ENCODE measurements at places on chromosomes 1 and 21. TPM values are rescaled to one million over a fixed set of nuclear protein-coding genes. Genes with fewer than 3 reads are reported as not detected.

PEAR1 gene
- 4.6 TPM for total RNA-seq

DNA sequence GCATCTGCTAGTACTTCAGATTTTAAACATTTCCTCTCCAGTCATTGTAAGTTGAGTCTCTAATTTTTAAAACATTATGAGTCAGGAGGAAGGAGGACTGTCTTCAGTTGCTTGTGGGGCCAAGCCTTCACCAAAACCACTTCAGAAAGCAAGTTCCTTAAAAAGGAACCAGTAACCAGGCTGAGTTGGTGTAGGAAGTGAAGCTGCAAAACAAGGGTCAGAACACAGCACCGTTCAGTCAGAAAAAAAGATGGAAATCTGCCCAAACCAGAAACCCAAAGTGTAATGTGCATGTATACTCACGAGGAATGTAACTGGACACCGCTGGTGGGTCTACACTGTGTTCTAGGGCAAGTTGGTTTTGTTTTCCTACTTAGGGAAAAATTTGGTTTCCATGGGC, 402.1 kb downstream of the SETD4 start:
- no peak for DNase-seq

- DNase-seq, result no peak
Observed at GRCh38 chr21:41825216-41825615, 53.9 kb downstream of the PRDM15 start.

DNA sequence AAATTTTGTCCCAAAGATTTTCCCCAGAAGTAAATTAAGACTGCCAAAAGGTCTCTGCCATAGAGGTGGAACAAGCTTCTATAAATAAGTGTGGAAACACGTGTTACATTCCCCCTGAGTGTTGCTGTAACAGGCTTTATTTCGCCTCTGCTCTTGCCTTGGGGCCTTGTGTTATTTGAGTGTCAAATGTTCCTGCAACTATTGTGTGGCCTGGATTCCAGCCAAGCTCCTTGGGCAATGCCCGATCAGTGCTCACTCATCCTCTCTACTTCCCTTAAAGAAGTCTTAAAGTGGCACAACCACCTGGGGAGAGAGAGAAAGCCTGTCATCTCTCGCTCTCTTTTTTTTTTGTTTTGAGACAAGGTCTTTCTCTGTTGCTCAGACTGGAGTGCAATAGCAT, 156.7 kb downstream of the NR5A2 start:
- DNase-seq, result peak; percentile 41

- no peak for DNase-seq
Observed at GRCh38 chr21:31801551-31802219, 69.8 kb upstream of the SCAF4 start.

DNA sequence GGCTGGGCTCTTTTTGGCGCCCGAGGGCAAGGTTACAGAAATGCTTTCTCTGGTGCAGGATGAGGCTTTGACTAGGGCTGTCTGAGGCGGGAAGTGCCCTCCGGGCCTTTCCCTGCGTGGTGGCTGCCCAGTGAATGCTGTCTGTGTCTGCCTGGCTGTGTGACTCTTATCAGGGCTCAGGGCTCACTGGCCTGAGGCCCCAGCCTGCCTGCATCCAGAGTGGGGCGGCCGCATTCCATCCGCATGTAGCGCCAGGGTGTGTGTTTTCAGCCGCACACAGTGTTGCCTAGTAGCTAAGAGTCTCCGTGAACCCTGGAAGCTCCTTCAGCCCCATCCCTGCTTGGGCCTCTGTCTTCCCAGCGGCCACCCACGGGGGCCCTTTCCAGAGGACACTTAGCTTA, 59.1 kb downstream of the FAAP20 start:
- no peak for DNase-seq

DNA sequence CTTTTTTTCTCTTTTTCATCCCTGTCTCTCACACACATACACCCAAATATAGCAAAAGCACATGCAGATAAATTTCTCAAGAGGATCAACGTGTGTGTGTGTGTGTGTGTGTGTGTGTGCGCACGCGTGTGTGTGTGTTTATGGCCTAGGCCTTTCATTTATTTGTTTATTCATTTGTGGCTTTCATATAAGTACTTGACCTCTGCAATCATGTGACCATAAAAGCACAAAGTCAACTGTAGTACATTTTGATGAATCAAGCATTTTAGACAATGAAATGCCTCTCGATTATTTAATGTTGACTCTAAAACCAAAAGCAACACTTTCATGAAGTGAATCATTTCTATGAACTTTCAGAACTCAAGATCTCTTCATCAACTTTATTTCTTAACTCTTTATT, 194.1 kb upstream of the ADGRL2 start:
- no peak for DNase-seq

DNA sequence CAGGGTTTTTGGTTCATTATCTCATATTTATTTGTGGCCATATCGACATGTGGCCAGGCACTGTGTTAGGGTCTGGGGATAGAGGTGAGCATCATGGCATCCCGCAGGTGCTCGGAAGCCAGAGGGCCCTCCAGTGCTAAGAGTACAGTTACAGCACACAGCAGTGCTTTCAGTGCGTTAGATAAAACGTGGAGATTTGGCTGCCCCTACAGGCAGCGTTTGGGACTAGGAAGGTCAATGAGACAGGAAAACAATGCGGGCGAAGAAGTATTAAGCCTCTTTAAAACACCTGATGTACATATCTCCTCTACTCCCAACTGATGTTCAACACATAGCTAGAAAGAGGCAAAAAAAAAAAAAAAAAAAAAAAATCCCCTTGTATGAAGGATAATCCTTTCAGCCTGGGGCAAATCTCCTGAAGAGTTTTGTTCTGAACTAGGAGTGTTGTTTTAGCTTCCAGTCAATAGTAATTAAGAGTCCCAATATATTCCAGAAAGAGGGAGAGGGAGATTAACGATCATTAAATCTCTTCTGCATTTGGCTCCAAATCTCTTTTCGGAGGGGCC, 80.1 kb downstream of the CAPZB start:
- DNase-seq, result no peak

DNA sequence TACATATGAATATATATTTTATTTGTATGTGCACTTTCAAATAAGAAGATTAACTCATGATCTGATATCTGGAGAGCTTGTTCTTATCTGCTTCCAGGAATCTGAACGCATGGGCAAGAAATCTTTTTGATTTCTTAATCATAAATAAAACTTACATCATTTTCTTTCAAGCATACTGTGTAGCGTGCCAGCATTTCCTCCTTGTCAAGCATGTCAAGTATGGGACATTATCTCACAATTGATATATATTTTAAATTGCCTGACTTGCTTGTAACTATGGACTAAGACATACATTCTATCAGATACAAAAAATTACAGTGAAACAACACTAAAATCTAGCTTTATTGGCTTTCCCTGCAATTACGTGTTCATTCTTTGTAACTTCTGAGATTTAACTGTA, 1128.2 kb downstream of the PLA2G4A start:
- DNase-seq, result no peak

DNA sequence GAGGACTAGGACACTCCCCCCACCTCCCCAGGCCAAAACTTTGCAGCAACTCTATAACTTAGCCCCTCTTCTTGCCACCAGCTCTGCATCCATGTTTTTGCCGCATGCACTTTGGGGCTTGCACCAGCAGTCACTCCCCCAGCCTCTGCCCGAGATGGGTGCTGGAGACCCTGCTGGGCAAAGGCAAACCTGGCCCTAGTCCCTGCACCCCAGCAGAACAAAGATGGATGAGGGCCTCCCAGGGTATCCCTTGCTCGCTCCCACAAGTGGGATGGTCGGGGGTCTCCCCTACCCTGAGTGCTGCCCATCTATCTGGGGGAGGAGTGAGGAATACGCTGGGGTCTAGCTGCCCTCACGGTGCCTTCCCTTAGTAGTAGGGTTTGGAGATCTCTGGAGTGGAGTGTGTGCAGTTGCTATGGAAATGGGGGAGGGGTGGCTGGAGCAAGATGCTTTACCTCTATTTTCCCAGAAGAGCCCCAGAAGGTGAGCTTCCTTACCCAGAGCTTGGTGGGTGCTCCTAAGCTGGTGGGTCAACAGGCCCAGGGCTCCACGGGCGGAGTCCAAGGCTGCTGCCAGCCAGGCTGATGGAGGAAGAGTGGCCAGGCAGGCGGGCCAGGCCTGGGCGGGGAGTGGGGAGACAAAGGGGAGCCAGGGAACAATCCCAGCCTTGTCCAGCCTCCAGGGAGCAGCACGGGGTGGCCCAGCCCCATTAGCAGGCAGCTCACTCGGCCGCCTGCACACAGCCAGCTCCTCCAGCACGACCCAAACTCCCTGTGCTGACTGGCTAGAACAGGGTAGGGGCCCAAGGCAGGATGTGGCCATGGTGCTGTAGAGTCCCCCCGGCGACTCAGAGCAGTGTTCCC, at the start of gene PAQR6:
Gene PAQR6 (minus strand): TSS at position 597 of the 863 bp plus-strand sequence. CDS start 1,325 bp downstream, outside the sequence.
- no peak for DNase-seq

CD58 gene
- 54.4 TPM for total RNA-seq

PPM1J gene
- 4.8 TPM for total RNA-seq

RIIAD1 gene
- total RNA-seq, result not detected

GRCh38 chr1:231936983-231937775, 310.6 kb downstream of the DISC1 start:
- DNase-seq, result no peak

RHOU gene
- total RNA-seq, result 0.27 TPM

LRRC8D gene
- 11.1 TPM for total RNA-seq

RAD54L gene
- 1.9 TPM for total RNA-seq

DNA sequence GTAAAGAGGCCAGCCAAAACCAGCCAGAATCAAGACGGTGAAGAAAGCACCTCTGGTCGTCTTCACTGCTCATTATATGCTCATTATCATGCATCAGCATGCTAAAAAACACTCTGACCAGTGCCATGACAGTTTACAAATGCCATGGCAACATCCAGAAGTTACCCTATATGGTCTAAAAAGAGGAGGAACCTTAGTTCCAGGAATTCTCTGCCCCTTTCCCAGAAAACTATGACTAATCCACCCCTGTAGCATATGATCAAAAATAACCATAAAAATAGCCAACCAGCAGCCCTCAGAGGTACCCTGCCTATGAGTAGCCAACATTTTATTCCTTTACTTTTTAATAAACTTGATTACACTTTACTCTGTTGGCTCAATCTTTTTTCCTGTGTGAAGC, 34.2 kb upstream of the PBX1 start:
- DNase-seq, result no peak

DNA sequence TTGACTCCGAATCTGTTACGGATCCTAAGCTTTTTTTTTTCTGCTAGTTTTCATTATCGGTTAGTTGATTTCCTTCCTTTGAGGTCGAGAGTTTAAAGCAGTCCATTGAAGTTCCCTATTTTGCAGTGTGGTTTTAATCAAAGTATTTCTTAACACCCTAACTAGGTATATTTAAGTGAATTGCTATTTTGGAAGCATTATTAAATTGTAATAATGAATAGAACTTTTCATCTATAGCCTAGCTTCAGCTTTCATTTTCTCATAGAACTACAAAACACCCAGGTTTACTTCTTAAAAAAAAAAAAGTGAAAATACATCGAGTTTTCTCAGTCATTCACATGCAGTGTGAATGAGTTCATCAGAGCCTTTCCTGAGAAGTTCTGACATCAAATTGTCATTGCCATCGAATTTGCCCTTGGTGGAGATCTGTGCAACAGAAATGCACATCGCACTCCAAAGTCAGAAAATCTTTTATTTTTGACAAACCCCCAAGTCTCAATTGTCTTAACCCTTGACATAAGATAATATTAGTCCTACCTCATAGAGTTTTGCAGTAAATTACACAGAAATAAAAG, 1.1 kb upstream of the LBR start:
- no peak for DNase-seq

NPR1 gene
- total RNA-seq, result 15.6 TPM

DNA sequence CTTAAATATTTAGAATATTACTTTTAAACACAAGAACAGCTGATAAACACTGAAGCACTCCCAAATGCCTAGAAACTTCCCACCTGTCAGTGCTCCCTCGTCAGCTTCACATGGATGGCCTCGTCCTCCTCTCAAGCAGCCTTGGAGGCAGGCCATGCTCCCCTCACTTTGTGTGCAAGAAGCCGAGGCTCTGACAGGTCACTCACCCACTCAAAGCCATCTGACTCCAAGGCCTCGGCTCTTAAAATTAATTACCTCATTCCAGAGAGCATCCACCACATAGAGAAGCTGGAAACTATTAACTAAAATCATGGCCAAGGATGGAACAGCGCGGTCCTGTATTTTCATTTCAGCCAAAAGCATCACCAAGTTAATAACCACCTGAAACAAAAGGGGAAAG, 17.8 kb downstream of the LBR start:
- no peak for DNase-seq

DNA sequence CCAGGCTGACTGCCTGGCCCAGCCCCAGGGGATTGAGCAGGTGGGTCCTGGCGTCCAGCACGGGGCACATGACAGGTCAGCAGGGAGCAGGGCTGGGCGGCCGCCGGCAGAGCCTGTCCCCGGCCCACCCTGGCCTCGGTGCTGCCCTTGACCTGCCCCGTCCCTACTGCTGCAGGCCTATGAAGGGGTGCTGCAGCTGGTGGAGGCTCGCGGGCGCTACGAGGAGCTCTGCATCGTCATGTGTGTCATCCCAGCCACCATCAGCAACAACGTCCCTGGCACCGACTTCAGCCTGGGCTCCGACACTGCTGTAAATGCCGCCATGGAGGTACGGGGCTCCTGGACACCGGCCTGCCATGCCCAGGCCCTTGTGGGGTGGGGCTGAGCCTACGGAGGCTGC, 15.6 kb downstream of the CFAP410 start:
- DNase-seq, result no peak

ASPM gene
- total RNA-seq, result 6.0 TPM

DNA sequence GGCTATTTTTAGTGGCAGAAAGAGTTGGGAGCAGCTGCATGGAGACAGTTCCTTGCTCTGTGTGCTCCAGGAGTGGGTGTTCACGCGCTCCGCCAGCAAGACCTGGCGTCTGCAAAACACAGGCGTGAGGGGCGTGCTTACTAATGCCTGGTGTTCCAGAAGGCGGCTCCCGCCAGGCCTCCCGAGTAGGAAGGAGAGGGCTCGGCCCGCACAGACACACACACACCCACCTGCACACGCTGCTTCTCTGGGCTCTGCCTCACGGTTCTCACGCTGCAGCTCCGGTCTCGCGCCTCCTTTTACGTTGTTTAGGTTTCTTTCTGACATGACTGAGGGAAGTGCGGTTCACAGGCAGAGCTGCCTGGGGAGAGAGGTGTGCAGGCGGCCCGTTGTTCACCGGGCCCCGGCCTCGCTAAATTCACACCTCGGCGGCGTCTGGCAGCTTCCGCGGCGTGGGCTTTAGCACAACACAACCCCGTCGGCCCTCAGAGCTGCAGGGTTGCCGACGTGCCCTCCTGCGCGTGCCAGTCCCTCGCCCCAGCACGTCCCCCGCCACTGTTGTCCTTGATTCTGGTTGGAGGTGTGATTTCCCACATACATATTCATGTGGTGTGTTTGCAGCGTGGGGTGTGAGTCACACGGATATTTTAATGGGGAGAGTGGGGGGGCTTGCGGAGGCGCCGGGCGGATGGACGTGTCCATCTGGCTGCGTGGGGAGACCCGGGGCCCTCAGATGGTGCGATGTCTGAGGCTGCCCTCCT, 77.0 kb downstream of the SKI start:
- DNase-seq, result no peak

DNA sequence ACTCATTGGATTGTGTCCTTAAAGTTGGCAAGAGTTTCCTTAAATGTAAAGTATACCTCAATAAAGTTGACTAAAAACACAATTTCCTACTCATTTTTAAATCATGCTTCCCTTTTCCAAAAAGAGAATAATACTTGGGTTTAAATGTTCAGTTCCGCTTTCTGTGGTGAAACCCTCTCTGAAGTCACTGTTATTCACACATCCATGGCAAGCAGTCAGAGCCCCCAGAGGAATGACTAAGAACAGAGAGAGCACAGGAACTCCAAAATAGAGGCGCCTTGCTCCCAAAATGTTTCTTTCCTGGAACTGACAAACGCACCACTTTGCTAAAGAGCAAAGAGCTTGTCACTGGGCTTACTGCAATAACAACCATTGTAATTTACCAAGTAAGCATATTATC, 142.5 kb downstream of the TIAM1 start:
- no peak for DNase-seq

Data from esophagus squamous epithelium (tissue), 5 donors.